ENCODE measurements at places on chromosomes 2 and 18.
A peak's percentile ranks its signal among the peaks of the same experiment; 100 is the strongest.

DNA sequence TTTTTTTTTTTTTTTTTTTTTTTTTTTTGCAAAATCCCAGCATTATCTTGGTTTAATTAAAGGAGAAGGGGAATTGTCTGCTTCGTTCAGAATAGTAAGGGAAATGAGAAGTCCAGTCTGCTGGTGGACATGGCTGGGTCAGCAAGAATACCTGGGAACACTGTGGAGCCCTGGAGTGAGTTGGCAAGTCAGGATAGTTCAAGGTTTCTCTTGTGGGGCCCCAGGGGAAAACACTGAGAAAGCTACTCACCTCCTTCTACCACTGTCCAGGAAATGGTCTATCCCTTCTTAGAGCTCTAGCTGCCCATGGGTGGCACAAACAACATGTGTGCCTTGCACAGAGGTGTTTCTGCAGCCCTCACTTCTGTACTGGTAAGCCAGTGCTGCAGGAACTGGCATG lies 169.1 kb upstream of the SIX2 start:
- DNase-seq, result no peak

DNA sequence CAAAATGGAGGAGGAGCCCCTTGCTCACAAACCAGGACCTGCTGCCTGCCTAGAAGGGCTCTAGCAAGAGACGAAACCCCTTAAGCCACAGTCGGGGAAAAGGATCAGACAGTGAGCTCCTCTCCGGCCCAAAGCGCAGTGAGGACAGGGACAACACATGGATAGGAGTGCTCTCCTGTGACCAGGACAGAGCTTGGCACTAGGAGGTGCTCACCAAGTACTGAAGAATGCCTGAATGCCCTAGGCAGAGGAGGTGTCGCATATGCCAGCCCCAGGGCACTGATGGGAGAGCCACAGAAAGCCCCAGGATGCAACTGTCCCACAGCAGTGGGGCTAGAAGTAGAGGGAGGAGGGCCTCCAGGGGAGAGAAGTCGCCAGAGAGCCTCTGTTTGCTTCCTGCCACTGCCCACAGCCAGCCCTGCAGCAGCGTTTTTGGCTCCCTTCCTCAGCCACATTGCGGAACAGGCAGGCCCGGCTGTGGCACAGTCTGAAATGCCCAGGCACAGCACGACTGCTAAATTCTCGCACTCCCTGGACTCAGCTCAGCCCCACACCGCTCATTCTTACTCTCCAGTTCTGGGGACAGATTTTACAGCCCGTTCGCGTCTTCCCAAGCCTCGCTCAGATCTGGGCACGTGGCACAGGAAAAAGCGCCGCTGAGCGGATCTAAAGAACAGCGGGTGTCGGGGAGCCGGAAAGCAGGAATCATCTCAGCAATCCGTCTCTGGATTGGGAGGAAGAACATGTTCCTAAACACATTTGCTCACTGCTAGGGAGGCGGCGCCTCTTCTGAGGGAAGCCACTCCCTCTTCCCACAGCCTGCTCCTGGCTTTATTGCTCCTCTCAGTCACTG lies 98.7 kb upstream of the POU3F3 start:
- DNase-seq, result no peak

DNA sequence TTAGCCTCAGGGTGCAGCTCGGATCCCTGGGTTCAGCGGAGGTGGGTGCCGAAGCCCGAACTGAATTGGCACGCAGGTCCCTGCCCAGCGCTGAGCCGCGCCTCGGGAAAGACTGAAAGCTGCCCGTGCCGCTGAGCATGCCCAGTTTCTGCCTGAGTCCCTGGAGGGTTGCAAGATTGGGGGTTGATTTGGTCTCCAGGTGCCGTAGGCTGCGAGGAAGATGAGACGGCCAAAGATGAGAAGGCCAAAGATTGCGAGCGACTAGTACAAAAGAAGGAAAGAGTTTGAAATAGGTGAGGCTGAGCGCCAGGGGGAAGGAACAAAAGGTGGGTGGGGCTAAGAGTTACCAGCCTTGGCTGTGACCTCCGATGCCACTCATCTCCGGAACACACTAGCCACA lies 852 bp upstream of the KCNH7 start:
- DNase-seq, result no peak

- no peak for DNase-seq
Observed at GRCh38 chr2:151943461-151943860, 115.2 kb upstream of the ARL5A start.

DNA sequence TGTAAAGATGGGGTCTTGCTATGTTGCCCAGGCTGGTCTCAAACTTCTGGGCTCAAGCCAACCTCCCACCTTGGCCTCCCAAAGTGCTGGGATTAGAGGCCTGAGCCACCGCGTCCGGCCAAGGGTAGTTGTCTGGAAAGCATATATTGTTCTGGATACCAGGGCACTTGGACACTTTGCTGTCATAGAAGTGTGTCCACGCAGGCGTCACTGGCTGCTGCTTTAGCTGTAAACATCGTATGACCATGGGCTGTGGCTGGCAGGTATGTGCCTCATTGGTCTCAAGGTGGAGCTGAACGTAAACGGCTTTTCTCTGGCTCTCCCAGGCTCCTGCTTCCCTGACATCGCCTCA lies 3.2 kb upstream of the GPR35 start:
- no peak for DNase-seq

- no peak for DNase-seq
Observed at GRCh38 chr2:51344886-51345285, 313.0 kb upstream of the NRXN1 start.

GRCh38 chr18:33863912-33864311 lies 285.9 kb downstream of the ASXL3 start:
- DNase-seq, result no peak

DNA sequence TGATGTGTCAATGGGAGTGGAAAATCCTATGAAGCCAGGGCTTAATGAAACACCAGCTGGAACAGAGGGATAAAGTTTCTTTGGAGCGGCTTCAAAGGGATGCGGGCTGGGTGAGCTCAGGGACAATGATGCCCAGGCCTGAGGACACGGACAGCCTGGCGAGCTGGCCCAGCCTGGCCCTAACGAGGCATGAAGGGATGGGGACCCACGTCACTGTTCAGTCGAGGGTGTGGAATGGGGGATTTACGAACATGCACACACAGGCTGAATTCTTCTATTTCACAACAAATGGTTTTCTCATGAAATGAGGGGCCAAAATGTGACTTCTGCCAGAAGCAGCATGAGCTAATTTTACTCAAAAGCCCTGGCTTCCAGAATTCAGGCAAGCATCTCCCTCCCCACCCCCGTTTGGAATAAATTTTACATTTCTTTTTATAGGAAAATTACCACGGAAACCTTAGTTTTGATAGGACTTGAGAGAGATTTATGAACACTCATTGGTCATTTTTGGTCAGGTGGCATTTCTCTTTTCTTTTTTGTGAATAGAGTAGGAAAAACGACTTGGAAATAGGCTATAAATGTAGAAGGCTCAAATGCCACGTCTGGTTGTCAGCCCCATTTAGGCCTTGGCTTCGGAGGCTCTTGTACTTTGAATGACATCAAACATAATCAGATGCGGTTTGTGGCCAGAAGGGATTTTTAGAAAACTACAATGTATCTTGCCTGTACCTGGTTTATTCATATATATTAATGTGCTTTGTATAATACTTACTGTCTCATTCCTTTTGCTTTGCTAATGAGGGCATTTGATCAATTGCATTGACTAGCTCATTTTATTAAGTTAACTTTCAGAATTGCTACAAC lies 893.8 kb upstream of the CELF4 start:
- DNase-seq, result no peak

DNA sequence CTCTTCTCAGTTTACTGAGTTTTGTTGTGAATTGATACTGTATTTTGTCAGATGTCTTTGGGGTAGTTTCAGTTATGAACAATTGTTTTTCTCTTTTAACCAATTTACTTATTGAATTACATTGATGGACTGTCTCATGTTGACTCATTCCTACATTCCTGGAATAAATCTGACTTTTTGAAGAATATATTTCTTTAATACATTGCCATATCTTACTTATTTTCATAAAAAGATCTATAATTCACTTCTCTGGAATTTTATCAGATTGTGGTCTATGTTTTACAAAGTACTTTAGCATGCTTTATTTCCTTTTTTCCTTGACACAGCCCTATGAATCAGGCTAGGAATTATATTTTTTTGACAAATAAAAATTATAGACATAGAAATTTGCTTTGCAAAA lies 268.3 kb downstream of the PLCL1 start:
- DNase-seq, result no peak

- no peak for DNase-seq
Observed at GRCh38 chr18:49721981-49722380, 91.4 kb downstream of the ACAA2 start.

- no peak for DNase-seq
Observed at GRCh38 chr2:17936599-17936998, 58.1 kb downstream of the KCNS3 start.

- no peak for DNase-seq
Observed at GRCh38 chr2:18153741-18154140, 275.3 kb downstream of the KCNS3 start.

- peak; percentile 79 for DNase-seq
Observed at GRCh38 chr2:8202132-8202531, 479.7 kb upstream of the ID2 start.

DNA sequence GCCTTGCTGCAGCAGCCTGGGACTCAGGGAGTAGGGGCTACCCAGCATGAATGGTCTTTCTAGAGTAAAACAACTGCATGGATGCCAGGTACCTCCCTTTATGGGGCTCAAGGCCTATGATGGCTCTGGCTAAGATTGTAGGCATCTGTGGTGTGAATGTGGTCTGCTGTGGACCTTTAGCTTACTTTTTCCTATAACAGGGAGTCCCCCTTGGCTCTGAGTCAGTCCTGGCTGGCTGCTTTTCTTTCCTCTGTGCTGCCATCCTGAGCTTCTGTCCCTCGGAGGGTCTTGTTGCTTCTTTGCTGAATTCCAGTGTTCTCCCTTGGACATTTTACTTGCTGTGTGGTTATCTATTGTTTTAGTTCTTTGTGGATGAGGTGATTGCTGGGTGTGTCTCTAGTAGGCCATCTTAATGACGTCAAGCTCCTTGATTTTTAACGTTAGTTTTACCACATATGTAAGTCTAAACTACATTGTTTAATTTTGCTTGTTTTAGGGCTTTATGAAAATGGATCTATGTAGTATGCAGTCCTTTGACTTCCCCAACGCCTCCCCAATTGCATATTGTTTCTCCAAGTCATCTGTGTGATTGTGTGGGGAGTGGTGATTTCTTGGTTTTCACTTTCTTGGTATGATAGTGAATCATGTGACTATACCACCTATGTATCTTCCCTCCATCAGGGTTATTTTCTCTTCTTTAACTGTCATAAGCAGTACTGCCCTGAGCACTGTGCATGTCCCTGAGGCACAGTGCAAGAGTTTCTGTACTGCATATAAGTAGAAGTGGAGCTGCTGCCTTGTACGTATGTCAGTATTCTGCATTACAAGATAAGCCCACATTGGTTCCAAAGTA lies 92.4 kb downstream of the NCK2 start:
- no peak for DNase-seq

- DNase-seq, result no peak
Observed at GRCh38 chr2:198697218-198697617, 760.5 kb downstream of the SATB2 start.

DNA sequence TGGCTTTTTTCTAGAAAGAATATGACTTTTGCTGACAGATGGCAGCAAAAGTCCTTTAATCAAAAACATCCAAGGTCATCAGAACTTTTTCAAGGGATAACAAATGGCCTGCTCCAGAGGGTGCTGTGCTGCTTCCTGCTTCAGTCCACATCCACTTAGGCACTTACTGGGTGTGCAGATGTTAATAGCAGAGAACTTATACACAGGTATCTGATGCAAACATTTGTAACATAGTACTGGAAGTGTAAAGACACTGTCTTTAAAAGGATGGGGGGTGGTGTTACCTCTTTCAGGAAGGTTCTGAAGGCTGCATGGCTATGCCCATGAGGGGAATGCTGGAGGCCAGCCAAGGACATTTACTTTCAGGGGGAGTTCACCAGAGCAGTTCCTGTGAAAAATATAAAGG lies 5.5 kb downstream of the HOXD8 start:
- DNase-seq, result peak; percentile 44

DNA sequence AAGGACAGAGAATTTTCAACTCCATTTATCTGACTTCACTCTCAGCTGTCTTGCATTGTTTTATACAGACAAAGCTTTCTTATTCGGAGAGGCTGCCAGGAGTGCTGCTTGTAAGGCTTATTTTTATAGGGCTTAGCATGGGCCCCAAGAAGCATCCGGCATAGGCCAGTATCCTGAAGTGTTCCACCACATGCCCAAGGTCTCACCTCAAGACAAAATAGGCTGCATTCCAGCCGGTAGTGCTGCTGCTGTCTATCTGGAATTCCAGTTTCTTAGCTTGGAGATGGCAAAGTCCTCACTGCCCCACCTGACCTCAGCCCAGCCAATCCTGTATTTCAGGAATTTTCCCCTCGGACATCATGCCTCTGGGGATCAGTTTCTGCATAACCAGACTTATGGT lies 47.6 kb upstream of the MCFD2 start:
- no peak for DNase-seq

GRCh38 chr18:47427923-47428637 lies 176.6 kb upstream of the SKOR2 start:
- no peak for DNase-seq

- DNase-seq, result no peak
Observed at GRCh38 chr2:117832905-117833613, 18.6 kb downstream of the DDX18 start.

- no peak for DNase-seq
Observed at GRCh38 chr2:71936076-71937030, 211.3 kb downstream of the CYP26B1 start.

- no peak for DNase-seq
Observed at GRCh38 chr2:88211003-88211808, 41.1 kb downstream of the THNSL2 start.

DNA sequence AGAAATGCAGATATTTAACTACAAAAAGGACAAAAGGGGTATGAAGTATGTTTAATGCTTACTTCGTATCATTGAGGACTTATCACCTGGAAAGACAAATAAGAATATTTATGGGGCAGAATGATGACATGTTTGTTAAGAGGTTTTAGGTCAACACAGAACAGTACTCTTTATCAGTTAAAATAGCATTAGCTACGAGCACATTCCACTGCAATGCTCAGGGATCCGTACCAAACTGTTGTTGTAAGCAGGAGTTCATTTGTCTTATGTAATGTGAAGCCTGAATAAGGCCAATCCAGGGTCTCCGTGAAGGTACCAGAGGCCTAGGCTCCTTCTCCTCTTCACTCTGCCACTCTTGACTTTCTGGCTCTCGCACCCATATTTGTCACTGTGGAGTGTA lies 465.7 kb upstream of the NRP2 start:
- DNase-seq, result no peak

DNA sequence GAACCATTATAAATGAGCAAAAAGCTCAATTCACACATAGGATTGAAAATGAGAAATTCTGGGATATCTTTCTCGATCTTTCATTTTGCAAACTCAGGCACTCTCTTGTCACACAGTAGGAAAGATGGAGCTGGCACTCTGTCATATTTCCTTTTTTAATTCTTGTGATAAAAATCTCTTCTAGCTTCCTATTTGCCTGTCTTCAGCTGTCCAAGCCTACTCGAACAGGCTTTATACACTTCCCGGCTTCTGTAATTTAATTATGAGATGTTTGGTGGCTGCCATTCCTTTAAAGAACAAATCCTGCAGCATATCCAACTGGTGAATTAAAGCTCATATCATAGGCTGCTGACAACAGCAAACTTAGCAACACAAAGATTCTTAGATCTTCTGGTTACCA lies 1484.3 kb upstream of the PIK3C3 start:
- DNase-seq, result no peak

- DNase-seq, result no peak
Observed at GRCh38 chr18:23057096-23057495, 78.2 kb upstream of the CABLES1 start.

GRCh38 chr18:40249390-40250080 lies 1705.5 kb upstream of the PIK3C3 start:
- DNase-seq, result no peak

Data from RCC 7860 (cell line).